ENCODE measurements at places on chromosomes 11 and 22.

- no peak for DNase-seq
These were observed 26.9 kb downstream of the SUSD2 start for GRCh38 chr22:24208012-24208749.

DNA sequence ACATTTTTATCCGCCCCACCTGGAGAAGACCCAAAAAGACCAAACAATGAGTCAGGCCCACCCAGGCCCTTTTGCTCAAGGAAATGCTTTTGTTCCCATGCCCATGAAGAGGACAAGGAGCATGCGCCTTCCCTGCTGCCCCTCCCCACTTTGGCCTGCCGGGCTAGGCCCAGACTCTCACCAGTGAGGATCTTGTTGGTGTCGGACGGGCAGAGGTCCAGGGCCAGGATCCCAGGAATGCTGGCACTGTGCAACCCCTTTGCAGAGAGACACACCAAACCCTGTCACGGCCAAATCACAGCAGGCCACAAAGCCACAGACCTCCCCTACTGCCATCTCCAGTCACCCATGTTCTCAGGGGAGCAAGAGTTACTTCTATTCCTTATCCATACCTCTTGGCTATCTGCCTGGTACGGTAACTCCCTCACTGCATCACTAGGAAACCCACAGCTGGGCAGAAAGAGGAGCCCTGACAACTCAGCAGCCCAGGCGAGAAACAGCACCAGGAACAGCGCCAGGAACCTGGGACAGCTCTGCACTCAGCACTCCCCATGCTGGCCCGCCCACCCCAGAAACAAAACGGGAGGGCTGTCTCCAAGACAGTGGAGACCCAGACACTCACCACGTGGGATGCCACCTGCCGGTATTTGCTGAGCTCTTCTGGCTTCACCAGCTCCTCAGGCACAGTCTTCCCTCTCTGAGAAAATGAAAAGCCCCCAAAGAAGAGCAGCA lies 5.5 kb downstream of the PRPF19 start:
- no peak for DNase-seq

- DNase-seq = no peak
These were observed 510 bp downstream of the CHRDL2 start for GRCh38 chr11:74730571-74731260.

DNA sequence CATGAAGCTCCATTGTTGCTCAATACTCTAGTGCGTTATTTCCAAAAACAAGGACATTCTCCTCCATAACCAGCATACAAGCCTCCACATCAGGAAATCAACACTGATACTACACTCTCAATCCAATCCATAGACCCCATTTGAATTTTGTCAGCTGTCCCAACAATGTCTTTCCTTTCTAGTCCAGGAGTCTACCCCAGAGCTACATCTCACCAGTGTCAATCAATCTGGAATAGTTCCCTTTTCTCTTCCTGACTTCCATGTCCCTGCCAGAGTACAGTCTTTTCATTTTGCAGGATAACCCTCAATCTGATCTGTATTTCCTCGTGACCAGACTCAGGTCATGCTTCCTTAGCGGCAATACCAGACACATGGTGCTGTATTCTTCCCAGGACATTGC lies 43.0 kb downstream of the TCF20 start:
- no peak for DNase-seq

- DNase-seq = no peak
These were observed 46.3 kb upstream of the ANO3 start for GRCh38 chr11:26285608-26286007.

DNA sequence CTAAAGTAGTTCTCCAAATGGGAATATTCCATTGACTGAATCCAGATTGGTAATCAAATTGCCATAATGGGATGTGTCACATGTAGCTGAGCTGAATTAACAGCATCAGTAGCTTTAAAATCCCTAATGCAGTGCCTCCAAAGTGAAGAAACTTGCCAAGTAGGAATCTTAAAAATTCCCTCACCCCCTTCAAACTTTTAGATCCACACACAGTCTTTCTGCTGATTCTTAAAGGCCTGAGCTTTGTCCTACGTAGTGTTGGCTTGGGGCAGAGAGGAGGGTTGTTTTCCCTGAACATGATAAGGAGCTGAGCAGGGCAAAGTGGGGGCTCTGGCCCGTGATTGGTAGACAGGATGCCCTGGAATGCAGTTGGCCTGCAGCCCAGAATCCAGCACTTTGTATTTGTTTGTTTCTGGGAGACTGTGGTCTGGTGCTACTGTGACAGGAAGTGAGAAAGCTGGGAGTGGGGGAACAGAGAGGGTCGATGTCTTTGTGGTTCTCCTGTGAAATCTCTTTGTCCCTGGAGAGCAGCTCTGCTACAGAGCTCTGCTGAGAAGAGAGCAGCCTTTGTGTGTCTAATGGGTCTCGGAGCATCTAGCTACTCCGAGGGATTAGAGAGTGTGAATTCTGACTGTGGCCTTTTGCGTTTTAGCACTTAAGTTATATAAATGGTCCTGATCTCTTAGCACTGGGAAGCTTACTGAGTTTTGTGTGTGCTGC lies 16.9 kb downstream of the CTNND1 start:
- no peak for DNase-seq

DNA sequence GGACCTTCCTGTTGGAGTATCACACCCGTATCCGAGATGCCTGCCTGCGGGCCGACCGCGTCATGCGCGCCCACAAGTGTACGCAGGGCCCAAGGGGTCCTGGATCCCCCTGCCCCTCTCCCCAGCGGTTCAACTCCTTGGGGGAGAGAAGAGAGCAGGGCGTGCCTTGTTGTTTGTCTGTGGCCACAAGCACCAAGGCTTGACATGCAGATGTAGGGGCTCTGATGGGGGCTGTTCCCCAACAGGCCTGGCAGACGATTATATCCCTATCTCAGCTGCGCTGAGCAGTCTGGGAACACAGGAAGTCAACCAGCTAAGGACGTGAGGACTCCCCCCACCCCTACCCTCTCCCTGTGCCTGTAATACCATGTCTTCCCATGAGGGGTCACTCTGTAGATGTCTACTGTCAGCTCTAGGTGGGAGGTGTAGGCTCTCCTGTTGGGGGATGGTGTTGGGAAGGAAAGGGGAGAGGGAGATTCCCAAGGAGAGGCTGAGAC lies 6.8 kb downstream of the CFL1 start:
- no peak for DNase-seq

- no peak for DNase-seq
These were observed 218.6 kb downstream of the FAT3 start for GRCh38 chr11:92443199-92443598.

DNA sequence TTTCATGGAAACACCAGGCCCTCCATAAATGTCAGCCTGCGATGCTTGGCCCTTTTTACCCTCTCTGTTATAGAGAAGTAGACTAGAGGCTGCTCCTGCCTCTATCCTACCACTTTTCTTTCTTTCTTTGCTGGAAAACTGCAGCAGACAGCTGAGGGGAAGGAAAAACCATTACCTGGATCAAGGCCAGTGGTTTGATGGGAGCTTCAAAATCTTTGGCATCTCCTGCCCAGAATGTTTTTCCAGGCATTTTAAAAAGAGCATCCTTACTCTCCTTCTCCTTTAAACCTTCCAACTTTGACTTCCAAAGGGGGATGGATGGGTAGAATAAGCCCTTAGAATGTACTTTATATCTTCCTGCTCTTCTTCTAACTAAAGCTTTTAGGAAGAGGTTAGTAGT lies 44.9 kb downstream of the EXT2 start:
- DNase-seq = no peak

DNA sequence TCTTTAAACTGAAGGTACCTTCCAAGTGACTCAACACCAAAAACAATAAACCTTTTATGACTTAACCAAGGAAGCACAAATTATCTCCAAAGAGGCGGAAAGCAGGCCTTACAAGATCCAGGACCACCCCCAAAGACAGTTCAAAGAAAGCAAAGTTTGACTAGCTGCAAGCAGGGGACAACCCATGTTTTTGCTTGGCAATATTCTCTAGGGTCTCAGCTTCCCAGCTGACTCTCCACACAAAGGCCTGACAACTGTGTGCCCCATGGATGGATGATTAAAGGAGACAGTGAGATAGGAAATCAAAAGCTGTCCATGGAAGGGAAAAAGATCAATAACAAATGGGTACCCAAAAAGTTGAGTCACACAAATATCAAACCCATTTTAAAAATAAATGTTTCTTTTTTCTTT lies 232.2 kb downstream of the DDX10 start:
- no peak for DNase-seq

DNA sequence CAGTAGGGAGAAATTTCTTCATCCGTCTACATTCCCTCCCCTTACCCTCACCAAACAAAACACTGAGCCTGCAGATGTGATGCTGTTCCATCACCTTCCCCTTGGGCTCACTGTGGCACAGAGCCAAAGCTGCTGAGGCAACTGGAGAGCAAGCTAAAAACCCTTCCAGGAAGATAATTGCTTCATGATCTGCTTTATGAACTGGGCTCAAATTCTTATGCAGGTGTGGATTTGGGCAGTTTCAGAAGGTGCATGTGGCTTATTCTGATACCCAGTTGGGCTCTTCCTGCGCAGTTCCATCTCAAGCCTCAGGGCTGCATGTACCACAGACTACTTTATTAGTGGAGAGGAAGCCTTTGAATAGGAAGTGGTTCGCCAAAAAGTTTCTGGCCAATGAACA lies 58.3 kb downstream of the AAMDC start:
- DNase-seq = no peak

- no peak for DNase-seq
These were observed 73.2 kb upstream of the BID start for GRCh38 chr22:17847360-17848078.

All from NCI-H187 (cell line).